ENCODE measurements at places on chromosomes 3 and 15. TPM values are rescaled to one million over a fixed set of nuclear protein-coding genes. Genes with fewer than 3 reads are reported as not detected.

The TIPIN gene
- polyA plus RNA-seq = 2.2 TPM

The SPTSSB gene
- polyA plus RNA-seq = 0.08 TPM

DNA sequence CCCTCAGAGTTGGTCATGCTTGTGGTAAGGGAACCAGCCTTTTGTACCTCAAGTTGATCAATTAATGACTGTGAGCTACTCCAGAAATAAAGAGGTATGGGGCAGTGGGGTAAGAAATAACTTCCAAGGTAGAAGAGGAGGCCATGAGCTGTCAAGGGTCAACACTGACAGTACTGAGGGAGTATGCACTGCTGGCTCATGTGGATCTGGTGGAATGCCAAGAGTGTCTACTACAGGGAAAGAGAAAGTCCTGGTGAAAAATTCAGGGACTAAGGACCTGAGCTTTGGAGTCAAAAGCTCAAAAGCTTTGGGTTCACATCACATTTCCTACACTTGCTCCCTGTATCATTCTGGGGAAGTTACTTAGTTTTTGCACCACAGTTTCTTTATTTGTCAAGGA, 154.9 kb downstream of the SEMA6D start:
- no peak overlapping the region for H3K4me3 ChIP-seq
- no peaks in the 10 kb centered on the region for H3K36me3 ChIP-seq
- H3K27me3 ChIP-seq = no peaks in the 10 kb centered on the region
- H3K4me1 ChIP-seq = no peaks in the 10 kb centered on the region

GRCh38 chr3:43736558-43737440, 46.1 kb downstream of the ABHD5 start:
- peaks cover 22% of the 10 kb centered on the region for H3K4me1 ChIP-seq
- no peak overlapping the region for H3K4me3 ChIP-seq
- peak overlapping the region; percentile 36 for H3K27ac ChIP-seq
- DNase-seq = no peak

- H3K27me3 ChIP-seq = no peaks in the 10 kb centered on the region
- H3K4me3 ChIP-seq = no peak overlapping the region
- no peak for DNase-seq
- no peak overlapping the region for H3K27ac ChIP-seq
- H3K4me1 ChIP-seq = no peaks in the 10 kb centered on the region
- H3K36me3 ChIP-seq = no peaks in the 10 kb centered on the region
Observed at GRCh38 chr3:60017631-60018030, 967.8 kb upstream of the CFAP20DC start.

- no peak overlapping the region for H3K4me3 ChIP-seq
- H3K27me3 ChIP-seq = no peaks in the 10 kb centered on the region
- DNase-seq = no peak
- H3K27ac ChIP-seq = no peak overlapping the region
- H3K4me1 ChIP-seq = peaks cover 9% of the 10 kb centered on the region
Observed at GRCh38 chr15:80613762-80614365, 81.2 kb upstream of the ABHD17C start.

DNA sequence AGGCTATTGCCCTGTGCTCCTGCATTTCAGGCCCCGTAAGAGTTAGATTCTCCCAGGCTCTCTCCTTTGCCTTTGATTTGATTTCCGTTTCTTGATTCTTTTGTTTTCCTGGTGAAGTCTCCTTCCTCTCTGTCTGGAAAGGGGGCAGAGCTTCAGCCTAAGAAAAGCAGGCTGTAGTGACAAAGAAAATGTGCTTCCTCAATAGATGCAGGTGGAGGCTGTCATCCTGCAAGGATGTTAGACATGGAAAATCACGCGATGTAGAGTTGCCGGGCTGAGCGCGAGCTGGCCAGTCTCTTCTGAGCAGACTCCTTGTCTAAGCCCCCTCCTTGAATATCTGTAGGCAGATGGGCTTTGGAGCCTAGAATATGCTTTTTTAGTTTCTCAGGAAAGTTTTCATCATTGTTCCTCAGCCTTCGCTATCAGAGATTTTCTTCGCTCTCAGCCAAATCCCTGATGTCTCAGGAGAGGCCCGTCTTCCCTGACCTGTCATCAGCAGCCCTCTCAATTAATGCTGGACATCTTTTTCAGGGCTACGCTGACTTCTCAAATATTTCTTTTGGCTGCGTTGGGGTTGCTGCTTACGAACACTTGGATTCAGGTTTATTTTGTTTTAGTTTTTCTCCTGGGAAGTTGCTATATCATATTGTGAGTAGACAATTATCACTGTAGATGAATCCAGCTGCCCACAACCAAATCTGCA, 163.6 kb downstream of the ITPR1 start:
- no peak for DNase-seq
- peaks cover 2% of the 10 kb centered on the region for H3K36me3 ChIP-seq
- H3K27ac ChIP-seq = no peak overlapping the region
